ENCODE measurements at places on chromosomes 7 and 10.

- DNase-seq, result no peak
Observed at GRCh38 chr10:128985036-128985435, 482.0 kb upstream of the MGMT start.

GRCh38 chr7:151539088-151539671, 19.5 kb upstream of the RHEB start:
- peak; percentile 33 for DNase-seq

GRCh38 chr10:80351220-80351619, 5.3 kb downstream of the DYDC1 start:
- no peak for DNase-seq

GRCh38 chr10:116472891-116473290, 45.2 kb downstream of the PNLIPRP3 start:
- no peak for DNase-seq

DNA sequence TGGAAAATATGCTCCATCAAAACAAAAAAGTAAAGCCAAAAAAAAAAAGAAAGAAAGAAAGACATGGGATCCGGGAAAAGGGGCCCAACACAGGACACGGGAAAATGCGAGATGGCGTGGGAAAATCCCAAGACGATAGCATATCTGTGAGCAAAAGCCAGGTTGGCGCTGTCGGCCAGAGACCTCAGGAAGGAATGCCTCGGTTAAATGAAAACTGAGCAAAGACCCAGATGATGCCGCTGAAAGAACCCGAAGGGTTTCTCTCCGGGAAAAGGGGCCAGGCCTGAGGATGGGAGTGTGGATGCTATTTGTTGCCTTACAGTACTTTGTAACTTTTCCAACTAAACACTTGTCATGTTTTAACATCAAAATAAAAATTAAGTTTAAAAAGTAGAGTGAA, 49.5 kb upstream of the PPP2R2D start:
- DNase-seq, result no peak

- no peak for DNase-seq
Observed at GRCh38 chr10:132058793-132059759, 6.7 kb upstream of the JAKMIP3 start.

DNA sequence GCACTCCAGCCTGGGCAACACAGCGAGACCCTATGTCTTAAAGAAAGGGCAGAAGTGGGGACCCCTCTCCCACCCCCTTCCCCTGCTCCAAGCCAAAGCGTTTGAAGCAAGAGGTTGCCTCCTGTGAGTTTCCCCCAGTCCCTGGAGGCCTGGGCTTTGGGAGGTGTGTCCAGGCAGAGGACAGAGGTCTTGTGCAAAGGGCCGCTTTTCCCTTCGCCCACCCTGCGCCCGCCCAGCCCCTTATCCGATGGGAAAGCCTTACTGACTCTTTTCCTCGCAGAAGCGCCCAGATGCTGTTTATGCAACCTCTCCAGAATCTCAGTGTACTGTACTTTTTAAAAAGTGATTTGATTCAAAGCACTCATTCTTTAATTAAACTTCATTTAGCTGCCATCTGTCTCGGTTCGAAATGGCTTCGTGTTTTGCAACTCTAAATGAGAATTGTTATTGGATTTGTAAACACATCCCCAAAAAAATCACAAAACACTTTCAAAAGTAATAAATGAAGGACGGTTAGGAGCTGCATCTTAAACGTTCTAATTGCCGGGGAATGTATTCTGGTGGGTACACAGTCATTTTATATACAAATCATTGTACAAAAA, 50.5 kb upstream of the GTF2I start:
- DNase-seq, result no peak

DNA sequence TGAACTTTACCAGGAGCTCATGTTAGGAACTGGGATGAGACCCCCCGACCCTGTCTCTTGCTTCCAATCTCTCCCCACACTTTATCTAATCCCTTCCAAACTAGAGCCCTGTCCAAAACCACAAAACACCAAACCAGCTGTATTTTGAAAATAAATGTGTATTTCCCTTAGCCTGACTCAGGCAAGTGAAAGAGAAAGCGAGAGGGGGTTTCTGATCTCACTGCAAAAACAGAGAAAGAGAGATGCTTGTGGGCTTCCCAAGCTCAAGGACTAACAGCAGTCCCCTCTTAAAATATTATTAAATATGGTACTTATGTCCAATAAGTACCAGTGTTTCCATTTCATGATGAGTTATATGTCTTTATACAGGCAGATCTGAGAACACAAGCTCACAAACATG, 122.0 kb downstream of the AGMO start:
- DNase-seq, result no peak

GRCh38 chr7:123571684-123572083, 14.1 kb upstream of the NDUFA5 start:
- no peak for DNase-seq

- no peak for DNase-seq
Observed at GRCh38 chr7:26912338-26912737, 47.9 kb upstream of the SKAP2 start.

- DNase-seq, result no peak
Observed at GRCh38 chr10:73509695-73510094, 13.9 kb upstream of the PPP3CB start.

DNA sequence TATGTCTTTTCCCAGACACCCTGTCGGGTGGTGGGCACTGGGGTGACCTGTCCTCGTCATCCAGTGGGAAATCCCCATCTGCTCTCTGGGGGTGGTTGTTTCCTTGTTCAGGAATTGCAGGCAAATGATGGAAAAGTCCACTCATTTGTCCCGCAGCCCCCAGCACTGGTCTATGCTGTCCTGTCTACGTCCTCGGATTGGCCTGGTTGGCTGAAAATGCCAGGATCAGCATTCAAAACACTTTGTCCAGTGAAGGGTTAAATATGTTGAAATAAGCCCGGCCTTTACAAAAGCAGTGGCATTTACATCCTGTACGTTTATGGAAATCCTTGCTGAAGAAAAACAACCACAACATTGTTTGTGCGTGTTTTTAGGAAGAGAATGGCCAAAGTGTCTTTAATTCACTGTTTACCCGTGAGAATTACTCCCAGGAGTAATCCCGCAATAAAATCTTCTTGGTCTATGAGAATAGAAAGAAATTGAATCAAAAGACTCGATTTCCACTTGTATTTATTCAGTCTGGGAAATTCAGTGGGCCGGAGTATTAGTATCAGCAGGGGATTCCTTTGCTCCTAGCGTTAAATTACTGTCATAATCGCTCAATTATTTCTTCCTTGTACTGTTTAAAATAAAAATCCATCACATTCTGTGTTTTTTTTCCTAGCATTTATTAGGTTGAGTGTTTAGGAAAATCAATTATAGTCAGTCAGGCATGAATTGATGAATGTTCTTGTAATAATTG, 116.8 kb upstream of the SH2B2 start:
- peak; percentile 23 for DNase-seq

GRCh38 chr10:96672481-96673175, 47.7 kb downstream of the PIK3AP1 start:
- no peak for DNase-seq

GRCh38 chr10:24207781-24208611, 942 bp upstream of the KIAA1217 start:
- DNase-seq, result peak; percentile 28

GRCh38 chr10:51217505-51217904, 143.2 kb downstream of the PRKG1 start:
- DNase-seq, result no peak

DNA sequence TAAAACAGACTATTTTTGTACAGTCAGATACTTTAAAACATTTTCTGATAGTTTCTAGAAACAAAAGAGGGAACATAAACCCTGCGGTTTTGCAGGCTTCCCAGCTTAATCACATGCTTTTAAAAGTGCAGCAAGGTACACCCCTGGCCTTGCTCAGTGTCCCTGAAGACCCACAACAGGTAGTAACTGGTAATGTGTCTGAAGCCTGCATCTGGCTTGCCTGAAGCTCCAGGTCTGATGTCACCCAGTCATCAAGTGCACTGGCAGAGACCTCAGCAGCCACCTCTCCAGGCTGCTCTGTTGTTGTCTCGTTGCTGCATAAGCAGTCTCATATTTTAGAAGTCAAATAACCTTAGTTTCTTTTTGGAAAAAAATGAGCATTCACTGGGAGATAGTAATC, 376.1 kb upstream of the MTPN start:
- no peak for DNase-seq

GRCh38 chr10:32943854-32944661, 14.0 kb downstream of the ITGB1 start:
- DNase-seq, result no peak

GRCh38 chr10:74213571-74214162, 62.6 kb downstream of the ADK start:
- DNase-seq, result peak; percentile 78

GRCh38 chr7:70069977-70070376, 471.7 kb downstream of the AUTS2 start:
- no peak for DNase-seq

GRCh38 chr10:44845361-44846175, 65.6 kb upstream of the TMEM72 start:
- no peak for DNase-seq

- no peak for DNase-seq
Observed at GRCh38 chr10:44322137-44322536, 62.8 kb downstream of the CXCL12 start.

DNA sequence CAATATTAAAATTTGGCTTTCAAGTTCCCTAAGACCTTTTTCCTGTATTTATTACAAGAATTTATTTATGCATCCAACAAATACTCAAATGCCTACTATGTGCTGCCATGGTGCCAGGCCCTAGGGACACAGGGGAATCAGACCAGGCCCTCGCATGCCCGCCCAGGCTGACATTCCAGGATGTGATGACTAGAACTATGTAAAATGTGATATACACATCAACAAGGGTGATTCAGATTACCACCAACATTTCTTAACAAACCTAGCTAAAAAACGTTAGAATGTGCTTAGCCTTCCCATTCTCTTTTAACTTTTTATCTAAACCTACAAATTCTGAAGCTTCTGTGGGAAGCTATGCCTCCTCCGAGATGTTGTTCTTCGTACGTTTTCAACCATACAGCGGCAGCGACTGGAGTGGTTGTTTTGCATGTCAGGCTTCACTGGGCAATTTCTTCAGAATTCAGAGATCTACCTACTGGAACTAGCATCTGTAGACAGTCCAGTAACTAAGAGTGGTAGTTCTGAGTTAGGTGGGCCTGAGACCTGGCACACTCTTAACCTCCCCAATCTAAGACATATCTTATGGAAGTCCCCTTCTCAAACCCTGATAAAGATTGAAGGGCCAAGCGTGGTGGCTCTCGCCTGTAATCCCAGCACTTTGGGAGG, 22.1 kb downstream of the GNA12 start:
- peak; percentile 89 for DNase-seq

GRCh38 chr7:84088802-84089201, 105.8 kb downstream of the SEMA3A start:
- no peak for DNase-seq

DNA sequence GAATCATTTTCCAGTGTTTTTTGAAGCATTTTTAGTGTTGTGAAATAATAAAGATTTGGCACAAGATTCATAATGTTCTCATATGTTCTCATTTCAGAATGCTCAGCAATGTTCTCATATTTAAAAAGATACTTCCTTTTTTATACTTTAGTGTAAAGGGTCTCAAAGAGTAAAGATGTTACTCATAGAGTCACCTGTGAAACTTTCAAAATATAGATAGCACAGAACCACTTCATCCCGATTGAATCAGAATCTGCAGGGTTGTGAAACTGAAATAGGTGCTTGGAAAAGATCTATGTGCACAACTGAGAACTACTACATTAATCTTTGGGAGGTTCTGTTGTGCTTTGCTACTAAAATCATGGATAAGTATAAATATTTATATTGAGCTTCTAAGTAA, 144.7 kb downstream of the MDFIC start:
- DNase-seq, result no peak

DNA sequence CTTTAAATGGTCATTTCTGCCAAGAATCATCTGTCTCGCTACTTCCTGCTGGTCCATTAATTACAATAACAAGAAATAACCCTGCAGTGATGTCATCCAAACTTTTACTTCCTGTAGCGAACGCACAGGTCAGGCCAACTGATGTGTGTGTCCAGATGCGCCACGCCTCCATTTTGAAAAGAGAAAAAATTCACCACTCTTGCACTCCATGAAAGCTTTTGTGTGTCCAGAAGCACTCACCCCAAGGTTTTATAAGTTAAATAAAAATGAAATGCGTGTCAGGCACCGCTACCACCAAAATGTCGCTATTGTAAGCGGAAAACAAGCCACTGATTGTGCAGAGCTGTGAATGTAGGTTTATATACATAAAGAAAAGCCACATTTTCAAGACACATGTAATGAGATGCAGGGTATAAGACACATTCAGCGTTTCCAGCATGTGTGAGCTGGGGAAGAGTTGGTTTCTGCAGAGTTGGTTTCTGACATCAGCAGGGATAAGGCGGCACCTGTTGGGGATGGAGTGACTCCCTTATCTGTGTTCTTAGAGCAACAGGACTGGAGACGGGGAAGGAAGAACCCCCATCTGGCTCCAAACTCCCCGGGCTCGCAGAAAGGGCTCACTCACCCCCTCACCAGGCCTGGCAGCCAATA, 83.3 kb downstream of the CTBP2 start:
- no peak for DNase-seq

DNA sequence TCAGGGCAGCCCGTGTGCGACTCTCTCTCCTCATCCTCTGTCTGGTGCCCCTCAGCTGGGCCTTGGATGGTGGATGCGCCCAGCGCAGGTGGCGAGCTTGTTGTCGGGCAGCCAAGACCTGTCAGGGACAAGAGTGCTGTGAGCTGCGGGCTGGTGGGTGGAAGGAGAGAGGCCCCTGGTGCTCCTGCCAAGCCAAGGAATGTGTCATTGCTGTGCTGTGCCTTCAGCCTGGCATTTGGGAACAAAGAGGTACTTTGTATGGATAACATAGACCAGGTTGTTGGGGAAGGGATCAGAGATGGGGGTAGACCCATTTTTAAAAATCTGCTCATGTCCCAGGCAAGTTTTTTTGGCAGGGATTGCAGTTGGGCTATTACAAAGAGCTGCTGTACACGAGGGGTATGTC, 120.9 kb downstream of the PKD1L1 start:
- no peak for DNase-seq

- DNase-seq, result no peak
Observed at GRCh38 chr7:47737601-47738000, 155.7 kb upstream of the TNS3 start.

GRCh38 chr7:100122067-100122466, 2.6 kb downstream of the CNPY4 start:
- no peak for DNase-seq

DNA sequence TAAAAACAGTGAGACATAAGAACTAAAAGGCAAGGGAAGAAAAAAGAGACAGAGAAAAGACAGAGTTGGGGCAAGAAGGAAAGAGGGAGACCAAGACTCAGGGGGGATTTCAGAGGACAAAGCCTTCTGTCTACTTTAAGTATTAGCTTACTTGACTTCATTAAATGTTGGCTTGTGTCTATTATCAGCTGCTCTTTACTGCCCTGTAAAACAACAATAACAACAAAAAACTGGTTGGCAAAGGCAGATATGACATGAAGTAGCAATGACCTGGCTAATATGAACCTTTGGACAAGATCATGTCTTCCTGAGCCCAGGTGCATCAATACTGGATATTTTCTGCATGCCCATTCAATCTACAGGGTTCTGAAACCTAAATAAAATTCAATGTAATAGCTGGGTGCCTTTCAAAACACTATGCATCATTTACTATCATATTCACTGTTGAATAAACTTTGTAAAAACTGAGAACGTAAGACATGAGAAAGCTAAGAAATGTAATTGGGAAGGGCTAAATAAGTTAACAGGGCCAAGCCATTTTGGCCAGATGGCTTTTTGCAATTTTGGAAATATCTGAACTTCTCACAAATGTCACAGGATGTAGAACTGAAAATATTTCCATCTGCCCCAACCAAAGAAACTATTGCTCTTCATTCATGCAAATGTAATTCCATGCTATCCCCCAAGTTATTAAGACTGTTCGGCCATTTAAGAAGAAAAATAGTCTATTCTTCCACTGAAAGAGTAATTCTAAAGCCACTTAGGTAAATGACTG, 49.4 kb downstream of the LRRN3 start:
- DNase-seq, result no peak

GRCh38 chr10:17113346-17113745, 16.3 kb downstream of the CUBN start:
- no peak for DNase-seq

Data from fibroblast of skin of scalp (primary cell).